ENCODE measurements at places on chromosomes 2 and 18. TPM values are rescaled to one million over a fixed set of nuclear protein-coding genes. Genes with fewer than 3 reads are reported as not detected.

GRCh38 chr2:4049463-4049862 lies 346.1 kb downstream of the DCDC2C start:
- H3K4me3 ChIP-seq, result no peak overlapping the region
- H3K36me3 ChIP-seq, result no peaks in the 10 kb centered on the region
- no peak for DNase-seq
- no peak overlapping the region for H3K27ac ChIP-seq

GRCh38 chr2:19796035-19796695 lies 105.6 kb downstream of the TTC32 start:
- H3K4me1 ChIP-seq, result no peaks in the 10 kb centered on the region
- no peak overlapping the region for H3K27ac ChIP-seq
- H3K4me3 ChIP-seq, result no peak overlapping the region
- no peak for DNase-seq
- H3K36me3 ChIP-seq, result no peaks in the 10 kb centered on the region

DNA sequence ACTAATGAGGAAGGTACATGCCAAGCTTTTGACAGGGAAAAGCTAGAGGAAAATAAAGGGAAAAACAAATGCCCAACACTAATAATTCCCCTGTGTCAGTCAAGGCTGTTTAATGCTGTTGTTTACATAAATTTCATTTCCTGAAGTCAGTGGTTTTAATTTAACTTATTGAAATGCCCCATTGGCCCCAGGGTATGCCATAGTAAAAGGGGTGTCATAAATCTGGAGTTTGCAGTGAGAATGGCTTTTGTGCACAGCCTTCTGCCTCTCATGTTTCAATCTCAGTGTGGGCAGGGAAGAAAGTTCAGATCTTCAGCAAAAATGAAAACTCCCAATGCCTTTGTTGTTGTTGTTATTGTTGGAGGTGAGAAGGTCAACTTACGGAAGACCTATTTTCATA lies 550.1 kb upstream of the DCC start:
- H3K4me1 ChIP-seq, result no peaks in the 10 kb centered on the region
- no peak overlapping the region for H3K27ac ChIP-seq
- H3K27me3 ChIP-seq, result no peaks in the 10 kb centered on the region
- H3K4me3 ChIP-seq, result no peak overlapping the region

GRCh38 chr2:22002066-22002465 lies 878.3 kb downstream of the TDRD15 start:
- H3K36me3 ChIP-seq, result no peaks in the 10 kb centered on the region
- H3K4me1 ChIP-seq, result no peaks in the 10 kb centered on the region
- H3K27ac ChIP-seq, result no peak overlapping the region
- no peak overlapping the region for H3K4me3 ChIP-seq
- no peak for DNase-seq
- H3K27me3 ChIP-seq, result no peaks in the 10 kb centered on the region

DNA sequence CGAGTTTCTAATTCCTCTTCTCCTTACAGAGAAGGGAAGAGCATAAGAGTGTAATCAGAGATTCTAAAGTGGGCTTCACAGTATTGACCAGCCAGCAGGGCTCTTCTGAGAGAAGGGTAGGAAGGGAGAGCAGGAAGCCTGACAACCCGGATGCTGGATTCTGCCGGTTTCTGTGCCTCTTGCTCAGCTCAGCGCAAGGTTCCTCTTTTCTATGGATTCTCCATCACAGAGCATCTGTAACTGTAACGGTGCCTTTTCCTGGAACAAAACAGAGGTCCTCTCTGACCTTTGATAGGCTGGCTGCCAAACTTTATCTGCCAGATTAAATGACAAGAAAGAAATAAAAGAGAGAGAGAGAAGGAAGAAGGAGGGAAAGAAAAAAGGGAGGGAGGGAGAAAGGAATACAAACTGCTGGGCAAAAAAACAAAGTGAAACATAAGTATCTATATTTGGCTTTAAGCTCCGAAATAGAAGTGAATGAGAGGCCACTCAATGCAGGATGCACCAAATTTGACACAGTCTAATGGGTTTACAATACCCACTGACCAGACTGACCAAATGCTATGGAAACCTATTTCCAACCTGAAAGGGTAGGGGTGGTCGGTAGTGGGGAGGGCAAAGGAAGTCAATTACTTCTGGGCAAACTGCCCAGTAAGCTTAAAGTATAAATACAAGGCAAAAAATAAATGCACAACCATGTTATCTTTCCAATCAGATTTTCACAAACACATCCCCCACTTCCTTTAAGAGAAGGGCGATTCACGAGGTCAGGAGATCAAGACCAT lies 59.2 kb downstream of the PIEZO2 start:
- no peaks in the 10 kb centered on the region for H3K4me1 ChIP-seq
- DNase-seq, result no peak
- no peaks in the 10 kb centered on the region for H3K36me3 ChIP-seq
- no peak overlapping the region for H3K27ac ChIP-seq

GRCh38 chr18:62045316-62045715 lies 141.5 kb downstream of the PIGN start:
- no peaks in the 10 kb centered on the region for H3K4me1 ChIP-seq
- no peak overlapping the region for H3K27ac ChIP-seq
- peaks cover 11% of the 10 kb centered on the region for H3K36me3 ChIP-seq
- no peak for DNase-seq
- no peaks in the 10 kb centered on the region for H3K27me3 ChIP-seq

DNA sequence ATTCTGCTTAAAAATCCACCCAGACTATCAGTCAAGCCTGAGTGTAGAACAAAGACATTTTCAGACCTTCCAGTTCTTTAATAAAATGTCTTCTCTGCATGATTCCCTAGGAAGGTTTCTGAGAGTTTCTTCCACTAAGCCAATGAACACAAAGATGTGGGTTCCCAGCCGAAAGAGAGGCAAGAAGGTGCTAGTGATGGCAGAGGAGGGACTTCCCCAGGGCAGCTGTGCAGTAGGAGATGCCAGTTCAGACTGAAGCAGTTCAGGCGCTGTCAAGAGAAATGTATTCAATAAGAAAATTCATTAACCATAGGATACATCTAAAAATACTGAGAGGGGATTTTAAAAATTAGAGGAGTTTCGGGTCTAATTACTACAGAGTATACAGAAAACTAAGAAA lies 83.3 kb downstream of the RND3 start:
- DNase-seq, result no peak
- H3K27ac ChIP-seq, result no peak overlapping the region
- no peaks in the 10 kb centered on the region for H3K27me3 ChIP-seq
- H3K4me3 ChIP-seq, result no peak overlapping the region
- H3K36me3 ChIP-seq, result no peaks in the 10 kb centered on the region

DNA sequence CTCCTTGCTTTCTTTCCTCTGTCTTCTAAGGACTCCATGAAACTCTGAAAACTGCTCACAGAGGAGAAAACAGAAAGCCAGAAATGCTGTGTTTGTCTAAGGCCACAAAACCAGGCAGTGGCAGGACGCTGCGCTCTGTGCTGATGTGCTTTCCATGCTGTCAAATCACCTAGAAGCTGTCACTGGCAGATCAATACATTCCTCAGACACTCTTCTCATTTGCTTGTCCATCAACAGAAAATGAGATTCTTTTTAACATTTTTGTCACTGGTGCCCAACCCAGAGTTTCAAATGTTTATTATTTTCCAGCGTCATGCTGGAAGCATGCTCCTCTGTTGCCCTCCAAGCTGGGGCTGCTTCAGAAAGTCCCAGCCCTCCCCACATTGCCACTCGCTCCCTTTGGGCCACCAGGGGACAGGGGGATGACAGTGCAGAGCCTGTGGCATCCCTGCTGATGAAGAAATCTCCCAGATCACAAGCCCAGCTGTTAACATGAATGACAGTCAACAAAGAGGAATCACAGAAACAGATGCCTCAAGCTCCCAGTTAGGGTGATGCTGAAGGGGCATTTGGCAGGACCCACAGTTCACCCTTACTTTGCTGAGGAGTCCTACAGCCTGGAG lies 117.5 kb upstream of the MEIS1 start:
- no peaks in the 10 kb centered on the region for H3K4me1 ChIP-seq
- H3K27ac ChIP-seq, result no peak overlapping the region
- H3K36me3 ChIP-seq, result no peaks in the 10 kb centered on the region
- no peak for DNase-seq
- no peak overlapping the region for H3K4me3 ChIP-seq
- no peaks in the 10 kb centered on the region for H3K27me3 ChIP-seq

GRCh38 chr2:124683536-124684428 lies 658.7 kb downstream of the CNTNAP5 start:
- no peaks in the 10 kb centered on the region for H3K27me3 ChIP-seq
- H3K36me3 ChIP-seq, result no peaks in the 10 kb centered on the region
- no peak overlapping the region for H3K27ac ChIP-seq
- H3K4me3 ChIP-seq, result no peak overlapping the region
- DNase-seq, result no peak

- no peak for DNase-seq
- H3K27ac ChIP-seq, result no peak overlapping the region
Observed at GRCh38 chr2:178335230-178335629, 115.7 kb downstream of the PRKRA start.

DNA sequence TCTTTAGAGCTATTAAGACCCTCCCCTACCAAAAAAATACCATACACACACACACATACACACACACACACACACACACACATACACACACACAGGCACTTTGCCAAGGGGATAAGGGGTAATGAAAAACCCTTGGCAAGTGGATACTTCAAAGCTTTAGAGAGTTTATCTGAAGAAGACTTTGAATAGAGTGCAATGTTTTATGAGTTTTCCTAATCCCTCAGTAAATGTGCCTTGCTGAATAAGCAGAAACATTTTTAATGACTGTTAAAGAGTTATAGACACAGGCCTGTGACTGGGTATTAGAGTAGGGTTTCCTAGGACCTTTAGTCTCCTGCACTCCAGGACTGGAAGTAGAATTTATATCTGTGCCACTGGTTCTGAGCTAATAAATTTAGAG lies 75.5 kb upstream of the CTAGE1 start:
- DNase-seq, result no peak
- no peaks in the 10 kb centered on the region for H3K36me3 ChIP-seq
- H3K27ac ChIP-seq, result no peak overlapping the region
- H3K4me3 ChIP-seq, result no peak overlapping the region
- no peaks in the 10 kb centered on the region for H3K4me1 ChIP-seq
- peaks cover 2% of the 10 kb centered on the region for H3K27me3 ChIP-seq

DNA sequence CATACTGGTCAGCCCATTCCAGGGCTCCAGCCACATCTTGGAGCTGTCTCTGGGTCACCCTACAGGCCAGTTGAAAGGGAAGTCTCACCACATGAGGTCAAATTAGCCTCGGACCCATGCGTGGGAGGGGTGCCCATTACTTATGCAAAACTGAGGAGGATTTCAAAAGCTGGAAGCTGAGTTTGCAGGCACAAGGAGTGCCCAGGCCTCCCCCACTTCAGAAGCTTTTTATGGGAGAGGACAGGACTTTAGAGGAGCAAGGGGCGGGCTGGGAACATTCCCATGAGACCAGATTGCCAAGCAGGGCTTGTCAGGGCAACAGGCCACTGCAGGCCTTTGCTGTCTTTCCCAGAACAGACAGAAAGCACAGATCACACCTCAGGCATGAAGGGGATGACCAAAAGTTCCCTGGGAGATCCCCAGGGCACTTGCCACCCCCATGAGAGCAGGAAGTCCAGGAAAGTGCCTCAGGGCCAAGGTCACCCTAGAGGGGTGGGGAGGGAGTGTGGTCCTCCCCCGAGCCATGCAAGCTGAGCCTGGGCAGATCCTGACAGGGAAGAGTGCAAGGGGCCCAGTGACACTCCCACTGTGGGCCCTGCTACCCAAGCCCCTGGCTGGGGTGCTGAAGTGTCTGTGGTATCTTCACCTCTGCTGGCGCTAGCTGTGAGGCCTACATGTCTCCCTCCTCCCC lies 267.7 kb downstream of the BCL11A start:
- no peaks in the 10 kb centered on the region for H3K4me1 ChIP-seq
- H3K36me3 ChIP-seq, result no peaks in the 10 kb centered on the region
- peaks cover 10% of the 10 kb centered on the region for H3K27me3 ChIP-seq

ANO7 gene
- total RNA-seq, result 1.4 TPM

BUB1 gene
- 91.9 TPM for total RNA-seq

KCNE4 gene
- total RNA-seq, result not detected

CABYR gene
- 1.4 TPM for total RNA-seq

RAB11FIP5 gene
- 4.8 TPM for total RNA-seq

COL3A1 gene
- not detected for total RNA-seq

LIMS2 gene
- 24.9 TPM for total RNA-seq

BCS1L gene
- 49.3 TPM for total RNA-seq

SLC40A1 gene
- total RNA-seq, result 4.1 TPM

DNAJC5G gene
- not detected for total RNA-seq

CYRIA gene
- total RNA-seq, result 1.4 TPM

RGPD4 gene
- total RNA-seq, result 0.61 TPM

ABHD1 gene
- 0.77 TPM for total RNA-seq

C1QL2 gene
- total RNA-seq, result not detected

Measured in activated naive CD8-positive, alpha-beta T cell treated with anti-CD3 and anti-CD28 coated beads, Interleukin-2, amount 10 ng/mL, durations not matched to agents 7 days and 5 days (primary cell).